Right kidney (tissue), 9 donors: ENCODE measurements at places on chromosomes 5 and 9.

GRCh38 chr5:32562843-32563242 lies 22.5 kb upstream of the SUB1 start:
- DNase-seq, result no peak

DNA sequence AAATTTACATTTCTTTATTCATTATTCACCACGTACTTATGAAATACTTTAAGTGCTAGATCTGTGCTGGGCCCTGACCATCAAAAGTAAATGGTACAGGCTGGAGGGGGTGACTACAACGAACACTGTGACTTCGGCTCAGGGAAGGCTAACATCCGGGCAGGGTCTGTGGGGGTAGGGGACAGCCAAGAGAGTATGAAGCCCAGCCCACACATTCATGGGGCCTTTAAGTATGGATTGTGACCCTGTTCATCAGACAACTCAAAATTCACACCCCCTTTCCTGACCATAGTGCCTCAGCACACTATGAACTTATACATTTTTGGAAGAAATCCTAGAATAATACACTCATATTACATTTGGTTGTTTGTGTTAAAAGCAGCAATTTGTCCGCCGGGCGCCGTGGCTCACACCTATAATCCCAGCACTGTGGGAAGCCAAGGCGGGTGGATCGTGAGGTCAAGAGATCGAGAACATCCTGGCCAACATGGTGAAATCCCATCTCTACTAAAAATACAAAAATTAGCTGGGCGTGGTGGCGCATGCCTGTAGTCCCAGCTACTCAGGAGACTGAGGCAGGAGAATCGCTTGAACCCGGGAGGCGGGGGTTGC lies 33.3 kb downstream of the MORN5 start:
- no peak for DNase-seq

DNA sequence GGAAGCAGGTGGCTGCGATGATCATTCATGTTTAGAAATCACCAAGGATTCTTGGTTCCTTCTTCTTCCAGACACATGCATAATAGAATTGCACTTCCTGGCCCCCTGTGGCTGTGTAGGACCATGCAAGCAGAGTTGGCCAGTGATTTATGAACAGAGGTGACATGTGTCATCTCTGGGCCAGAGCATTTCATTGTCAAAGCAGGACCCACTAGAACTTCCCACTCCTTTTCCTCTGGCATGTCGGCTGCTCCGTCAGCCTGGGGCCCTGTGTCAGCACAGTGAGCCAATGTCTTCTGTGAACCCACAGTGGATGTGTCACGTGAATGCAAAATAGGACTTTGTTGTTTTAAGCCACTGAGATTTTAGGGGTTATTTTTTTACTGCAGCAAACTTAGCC lies 59.2 kb downstream of the HSD17B3 start:
- DNase-seq, result peak; percentile 33

DNA sequence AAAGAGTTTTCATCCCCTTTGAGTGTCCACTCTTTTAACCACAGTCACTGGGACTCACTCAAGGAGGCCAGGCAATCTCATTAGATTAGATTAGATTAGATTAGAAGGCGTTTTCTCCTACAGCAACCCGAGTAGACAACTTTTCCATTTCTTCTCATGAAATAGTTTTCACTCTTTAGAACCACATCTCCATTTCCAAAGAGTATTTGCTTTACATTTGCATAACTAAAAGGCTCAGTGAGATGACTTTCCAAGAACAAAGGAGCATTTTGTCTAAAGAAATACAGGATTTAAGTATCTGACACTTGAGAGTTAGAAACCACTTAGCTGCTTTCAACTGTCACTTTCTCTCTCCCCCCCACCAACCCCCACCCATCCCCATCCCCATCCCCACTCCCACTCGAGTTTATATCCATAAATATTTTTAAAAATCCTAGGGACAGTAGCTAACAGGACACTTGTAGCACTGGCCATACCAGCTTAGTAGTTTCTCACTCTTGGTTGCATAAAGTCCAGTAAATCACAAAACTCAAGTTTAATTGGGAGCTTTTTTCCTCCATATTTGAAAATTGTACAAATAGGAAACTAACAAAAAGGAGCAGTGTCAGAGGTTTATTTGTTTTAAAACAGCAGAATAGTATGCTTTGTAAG lies 2202.9 kb upstream of the WWC1 start:
- no peak for DNase-seq

DNA sequence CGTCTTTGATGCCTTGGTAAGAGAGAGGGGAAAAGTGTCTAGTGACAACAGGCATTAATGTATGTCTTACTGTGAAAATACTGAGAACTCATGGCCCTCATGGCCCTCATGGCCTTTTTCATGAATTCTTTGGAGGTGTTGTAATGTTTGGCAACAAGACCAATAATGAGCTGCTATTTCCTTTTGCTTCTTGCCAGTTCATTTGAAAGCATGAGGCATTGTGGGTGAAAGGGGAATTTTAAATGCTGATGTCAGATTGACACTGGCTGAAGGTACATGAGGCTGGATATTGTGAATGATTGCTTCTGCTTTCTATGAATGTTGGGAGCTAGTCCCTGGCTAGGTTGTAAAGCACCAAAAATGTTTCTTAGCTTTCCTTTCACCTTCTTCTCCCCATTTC lies 79.2 kb downstream of the DOCK2 start:
- DNase-seq, result no peak

- DNase-seq, result no peak
Measured at GRCh38 chr5:91443023-91443422, 59.9 kb upstream of the ARRDC3 start.

GRCh38 chr5:61504143-61504770 lies 172.2 kb downstream of the ZSWIM6 start:
- no peak for DNase-seq

DNA sequence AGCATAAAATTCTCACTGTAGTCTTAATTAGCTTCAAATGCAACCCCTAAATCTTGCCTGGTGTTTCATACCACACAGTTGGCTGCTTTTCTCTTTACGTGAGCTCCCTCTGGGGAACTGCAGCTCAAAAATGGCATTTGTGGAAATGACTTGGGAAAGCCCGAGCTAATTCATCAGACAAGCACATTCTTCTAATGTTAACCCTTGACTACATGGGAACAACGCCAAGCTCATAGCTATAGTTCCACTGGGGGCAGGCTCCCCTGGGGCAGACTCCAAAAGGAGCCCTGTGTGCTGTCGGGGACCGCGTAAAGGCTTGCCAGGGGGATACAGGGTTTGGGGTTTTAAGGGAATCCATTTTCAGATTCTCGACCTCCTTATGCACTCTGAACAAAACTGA lies 301.4 kb upstream of the DAP start:
- DNase-seq, result peak; percentile 9

DNA sequence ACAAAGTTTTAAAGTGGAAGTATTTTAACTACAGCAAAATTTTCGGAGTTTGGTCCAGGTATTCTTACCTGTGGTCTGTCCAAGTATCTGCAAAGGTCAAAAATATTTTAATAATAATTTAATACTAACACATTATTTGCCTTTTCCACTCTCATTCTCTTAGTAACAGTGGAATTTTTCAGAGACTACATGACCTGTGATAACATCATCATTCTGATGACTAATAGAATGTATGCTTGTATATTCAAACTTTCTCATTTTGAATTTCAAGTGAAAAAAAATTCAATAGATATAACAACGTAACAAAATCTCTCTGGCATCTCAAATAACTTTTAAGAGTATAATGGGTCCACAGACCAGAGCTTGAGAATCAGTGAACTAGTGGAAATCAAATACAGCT lies 78.3 kb downstream of the FBXL17 start:
- no peak for DNase-seq

GRCh38 chr5:180803181-180804128 lies 849 bp upstream of the MGAT1 start:
- DNase-seq, result peak; percentile 60

- DNase-seq, result no peak
Measured at GRCh38 chr5:83162601-83163000, 85.3 kb downstream of the XRCC4 start.

- DNase-seq, result no peak
Measured at GRCh38 chr5:54965806-54966205, 19.6 kb downstream of the ESM1 start.
